Fibroblast of skin of scalp (primary cell): ENCODE measurements at places on chromosomes 3 and 15.
A peak's percentile ranks its signal among the peaks of the same experiment; 100 is the strongest.

- DNase-seq = no peak
These were observed 112.6 kb downstream of the ERC2 start for GRCh38 chr3:56355570-56356185.

- DNase-seq = no peak
These were observed 61.9 kb upstream of the TLE3 start for GRCh38 chr15:70159713-70160009.

DNA sequence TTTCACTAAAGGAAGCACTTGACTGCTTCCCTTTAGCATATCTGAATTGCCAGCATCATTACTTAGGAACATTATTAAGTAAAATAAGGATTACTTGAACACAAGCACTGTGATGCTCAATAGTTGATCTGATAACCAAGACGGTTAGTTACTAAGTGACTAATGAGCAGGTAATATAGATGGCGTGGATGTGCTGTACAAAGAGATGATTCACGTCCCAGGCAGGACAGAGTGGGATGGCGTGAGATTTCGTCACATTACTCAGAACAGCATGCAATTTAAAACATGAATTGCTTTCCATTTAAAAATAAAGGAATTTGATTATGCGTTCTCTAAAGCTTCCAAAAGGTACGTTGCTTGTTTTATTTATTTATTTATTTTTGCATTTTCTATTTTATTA is 240.0 kb upstream of the ARHGEF26 start:
- DNase-seq = no peak

GRCh38 chr3:133490468-133491351 is 82.8 kb upstream of the CDV3 start:
- no peak for DNase-seq

GRCh38 chr3:24185738-24186384 is 240.8 kb downstream of the NR1D2 start:
- DNase-seq = peak; percentile 73

GRCh38 chr3:77342688-77343087 is 302.8 kb downstream of the ROBO2 start:
- no peak for DNase-seq

GRCh38 chr3:127033786-127034185 is 50.9 kb downstream of the PLXNA1 start:
- DNase-seq = no peak

DNA sequence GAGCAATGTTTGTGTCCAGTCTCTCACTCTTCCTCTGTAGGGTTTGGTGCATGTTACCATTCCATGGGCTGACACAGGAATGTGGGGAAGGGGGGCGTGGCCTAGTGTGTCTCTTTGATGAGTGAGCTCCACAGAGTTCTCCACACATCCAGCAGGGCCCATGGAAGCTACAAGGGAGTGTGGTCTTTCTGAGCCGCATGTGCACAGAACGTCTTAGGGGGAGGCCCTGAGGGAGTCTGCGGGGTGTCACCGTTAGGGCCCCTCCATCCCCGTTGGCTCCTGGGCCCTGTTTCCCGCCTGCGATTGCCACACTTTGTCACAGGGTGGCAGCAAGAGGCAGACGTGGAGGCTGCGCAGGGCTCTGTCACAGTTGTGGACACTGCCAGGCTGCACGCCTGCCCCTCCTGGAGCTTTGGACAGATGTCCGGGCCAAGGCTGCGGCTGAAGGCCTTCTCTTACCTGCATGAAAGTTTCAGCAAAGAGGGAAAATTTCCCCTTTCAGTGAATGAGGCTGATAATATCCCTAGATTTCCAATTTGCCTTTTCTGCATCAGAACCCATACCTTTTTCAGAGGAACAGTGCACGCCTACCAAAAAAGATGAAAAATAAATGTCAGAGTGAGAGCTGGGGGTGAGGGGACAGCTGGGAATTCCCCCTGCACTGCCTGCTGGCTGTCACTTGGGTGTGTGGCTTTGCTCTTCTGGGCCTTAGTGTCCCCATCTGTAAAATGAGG is 24.3 kb downstream of the CACNA2D3 start:
- peak; percentile 17 for DNase-seq

DNA sequence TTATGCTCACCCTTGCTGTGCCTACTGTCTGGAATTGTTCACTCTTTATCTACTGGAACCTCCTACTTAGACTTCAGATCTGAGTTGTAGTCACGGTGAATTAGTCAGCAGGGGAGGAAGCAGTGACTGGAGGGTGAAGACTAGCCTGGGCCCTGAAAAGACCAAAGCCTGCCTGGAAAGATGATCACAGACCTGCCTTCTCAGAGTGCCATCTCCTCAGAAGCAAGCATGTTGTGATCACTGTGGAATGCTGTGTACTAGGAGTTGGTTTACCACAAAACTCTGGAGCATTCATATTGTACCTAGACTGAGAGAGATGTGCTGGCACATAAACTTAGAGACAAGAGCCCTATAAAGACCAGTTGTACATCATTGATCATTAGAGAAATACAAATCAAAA is 100.7 kb upstream of the SCN10A start:
- peak; percentile 9 for DNase-seq

DNA sequence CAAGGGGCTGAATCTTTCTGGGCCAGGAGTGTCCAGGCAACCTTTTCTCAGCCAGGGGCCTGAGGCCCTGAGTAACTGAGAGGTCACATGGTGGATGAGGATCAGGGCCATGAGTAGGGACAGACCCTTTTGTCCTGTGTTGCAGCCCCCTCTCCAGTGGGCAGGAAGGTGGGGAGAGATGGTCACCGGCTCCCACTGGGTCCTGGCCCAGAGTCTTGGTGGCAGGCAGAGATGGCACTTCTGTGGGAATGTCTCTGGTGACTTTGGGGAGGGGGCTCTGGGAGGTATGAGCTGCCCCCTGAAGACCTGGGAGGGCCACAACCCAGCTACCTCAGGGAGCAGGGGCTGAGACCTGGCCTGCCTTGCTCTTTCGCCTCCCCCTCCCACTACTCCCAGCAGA is 6.8 kb downstream of the ESYT3 start:
- no peak for DNase-seq

GRCh38 chr3:15295506-15295905 is 36.9 kb downstream of the SH3BP5 start:
- peak; percentile 37 for DNase-seq

- no peak for DNase-seq
These were observed 319.8 kb downstream of the FHIT start for GRCh38 chr3:60931452-60931851.
